ENCODE measurements at places on chromosomes 13 and 19.

DNA sequence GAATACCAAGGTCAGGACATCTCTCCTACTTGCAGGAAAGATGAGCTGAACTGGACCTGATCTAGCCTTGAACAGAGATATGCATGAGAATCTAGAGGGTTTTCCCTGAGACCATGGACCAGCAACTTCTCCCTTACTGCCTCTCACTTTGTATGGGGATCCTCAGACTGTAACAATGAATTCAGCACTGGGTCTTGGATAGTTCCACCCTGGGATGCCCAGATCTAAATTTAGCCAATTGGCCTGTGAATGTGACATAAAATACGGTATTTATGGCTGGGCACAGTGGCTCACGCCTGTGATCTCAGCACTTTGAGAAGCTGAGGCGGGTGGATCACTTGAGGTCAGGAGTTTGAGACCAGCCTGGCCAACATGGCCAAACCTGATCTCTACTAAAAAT is 15.3 kb upstream of the LILRA2 start:
- no peak for DNase-seq

- DNase-seq, result no peak
These were observed 1405.0 kb downstream of the OLFM4 start for GRCh38 chr13:54433493-54434206.

- DNase-seq, result no peak
These were observed 21.5 kb downstream of the GSX1 start for GRCh38 chr13:27813826-27814225.

DNA sequence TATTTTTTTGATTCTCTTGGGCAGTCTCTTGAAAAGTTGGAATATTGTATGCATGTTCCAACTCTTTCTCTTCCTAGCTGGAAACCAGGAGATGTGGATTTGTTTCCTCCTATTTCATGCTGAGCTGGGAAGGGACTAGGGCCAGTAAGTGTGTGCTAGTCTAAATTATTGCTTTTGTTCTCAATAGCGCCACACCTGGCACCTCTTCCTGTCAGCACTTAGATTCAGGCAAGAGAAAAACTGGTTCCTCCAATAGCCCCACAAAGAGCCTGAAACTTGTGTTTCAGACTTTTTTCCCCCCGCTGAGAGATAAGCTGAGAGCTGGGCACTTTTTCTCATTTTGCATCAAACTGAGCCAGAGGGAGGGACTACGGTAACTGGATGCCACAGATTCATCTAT is 353.4 kb downstream of the OLFM4 start:
- DNase-seq, result no peak
